ENCODE measurements at places on chromosomes 3 and 15. TPM values are rescaled to one million over a fixed set of nuclear protein-coding genes. Genes with fewer than 3 reads are reported as not detected.

- peaks cover 17% of the 10 kb centered on the region for H3K4me1 ChIP-seq
- H3K27me3 ChIP-seq: no peaks in the 10 kb centered on the region
- peak; percentile 84 for DNase-seq
- no peaks in the 10 kb centered on the region for H3K36me3 ChIP-seq
These were observed 11.3 kb upstream of the LIMD1 start for GRCh38 chr3:45583021-45583851.

NUP210 gene
- 6.2 TPM for total RNA-seq

DNA sequence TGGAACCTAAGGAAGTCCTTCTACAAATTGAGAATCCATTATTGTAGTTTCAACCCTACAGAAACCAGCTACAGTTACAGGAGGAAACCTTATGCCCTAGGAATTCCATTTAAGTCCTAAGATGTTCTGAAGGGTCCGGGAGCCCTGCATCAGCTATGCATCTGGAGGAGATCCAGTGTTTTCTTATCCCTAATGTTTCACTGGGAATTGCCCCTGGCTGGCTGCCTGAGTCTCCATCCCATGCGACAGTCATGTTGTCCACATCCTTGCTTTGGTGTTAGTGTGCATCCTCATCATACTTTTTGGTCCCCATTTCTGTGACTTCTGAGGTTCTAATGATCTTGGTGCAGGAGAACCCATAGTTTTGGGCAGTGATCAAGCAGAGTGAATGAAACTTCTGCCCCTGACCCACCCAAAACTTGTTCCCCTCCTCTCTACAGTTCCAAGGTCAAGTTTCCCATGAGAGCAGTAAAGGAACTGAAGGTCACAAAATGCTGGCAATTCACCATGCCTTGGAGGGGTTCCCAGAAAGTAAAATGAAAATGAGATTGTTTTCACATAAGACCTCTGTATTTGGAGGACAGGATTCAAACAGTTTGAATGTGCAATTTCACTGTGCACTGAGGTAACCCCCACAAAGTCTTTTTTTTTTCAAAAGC lies 121.9 kb upstream of the PHLDB2 start:
- DNase-seq: peak; percentile 42
- H3K36me3 ChIP-seq: no peaks in the 10 kb centered on the region
- H3K4me1 ChIP-seq: peaks cover 52% of the 10 kb centered on the region
- no peak overlapping the region for H3K4me3 ChIP-seq
- H3K27me3 ChIP-seq: no peaks in the 10 kb centered on the region

- H3K36me3 ChIP-seq: no peaks in the 10 kb centered on the region
- H3K4me3 ChIP-seq: no peak overlapping the region
- no peak overlapping the region for H3K27ac ChIP-seq
- H3K27me3 ChIP-seq: no peaks in the 10 kb centered on the region
- peaks cover 14% of the 10 kb centered on the region for H3K4me1 ChIP-seq
These were observed 3.1 kb upstream of the C3orf33 start for GRCh38 chr3:155809181-155809580.

PARP3 gene
- total RNA-seq: 39.7 TPM

DNA sequence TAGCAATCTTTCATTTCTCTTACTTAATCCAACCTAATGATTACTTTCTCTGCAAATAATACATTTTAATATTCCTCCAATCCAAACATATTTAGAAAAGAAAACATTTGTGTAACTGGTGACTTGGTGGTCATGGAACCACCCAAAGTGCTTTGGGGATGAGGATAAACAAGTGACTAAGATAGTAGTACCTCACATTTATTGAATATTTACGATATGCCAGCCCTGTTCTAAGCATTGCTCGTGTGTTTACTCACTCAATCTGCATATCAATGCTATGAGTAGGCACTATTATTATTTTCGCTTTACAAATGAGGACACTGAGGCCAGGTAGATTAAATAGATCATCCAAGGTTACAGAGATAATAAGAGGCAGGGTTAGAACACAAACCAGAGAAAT lies 189.5 kb downstream of the SHOX2 start:
- no peaks in the 10 kb centered on the region for H3K4me1 ChIP-seq
- no peak for DNase-seq
- no peaks in the 10 kb centered on the region for H3K36me3 ChIP-seq
- no peaks in the 10 kb centered on the region for H3K27me3 ChIP-seq
- H3K4me3 ChIP-seq: no peak overlapping the region

TIMP4 gene
- 5.2 TPM for total RNA-seq
